ENCODE measurements at places on chromosomes 2 and 18.
A peak's percentile ranks its signal among the peaks of the same experiment; 100 is the strongest.

GRCh38 chr2:228469721-228470120 lies 288.2 kb upstream of the SPHKAP start:
- no peak for DNase-seq

DNA sequence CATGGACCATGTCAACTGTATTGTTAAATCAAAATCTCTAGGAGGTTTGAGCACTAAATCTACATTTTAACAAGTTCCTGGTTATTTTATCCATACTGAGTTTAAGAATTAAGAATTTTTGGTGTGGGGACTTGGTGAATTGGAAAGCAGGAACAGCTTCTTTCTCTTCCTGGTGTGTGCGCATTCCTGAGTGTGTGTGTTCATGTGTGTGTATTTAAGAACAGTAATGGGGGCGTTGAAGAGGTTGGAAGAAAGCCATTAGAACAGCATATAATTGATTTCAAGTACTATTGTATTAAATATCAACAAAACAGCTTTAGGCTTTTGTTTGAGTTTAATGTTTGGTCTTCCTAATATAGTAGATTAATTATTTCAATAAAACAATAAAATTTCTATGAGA lies 801.3 kb upstream of the ID2 start:
- peak; percentile 23 for DNase-seq

DNA sequence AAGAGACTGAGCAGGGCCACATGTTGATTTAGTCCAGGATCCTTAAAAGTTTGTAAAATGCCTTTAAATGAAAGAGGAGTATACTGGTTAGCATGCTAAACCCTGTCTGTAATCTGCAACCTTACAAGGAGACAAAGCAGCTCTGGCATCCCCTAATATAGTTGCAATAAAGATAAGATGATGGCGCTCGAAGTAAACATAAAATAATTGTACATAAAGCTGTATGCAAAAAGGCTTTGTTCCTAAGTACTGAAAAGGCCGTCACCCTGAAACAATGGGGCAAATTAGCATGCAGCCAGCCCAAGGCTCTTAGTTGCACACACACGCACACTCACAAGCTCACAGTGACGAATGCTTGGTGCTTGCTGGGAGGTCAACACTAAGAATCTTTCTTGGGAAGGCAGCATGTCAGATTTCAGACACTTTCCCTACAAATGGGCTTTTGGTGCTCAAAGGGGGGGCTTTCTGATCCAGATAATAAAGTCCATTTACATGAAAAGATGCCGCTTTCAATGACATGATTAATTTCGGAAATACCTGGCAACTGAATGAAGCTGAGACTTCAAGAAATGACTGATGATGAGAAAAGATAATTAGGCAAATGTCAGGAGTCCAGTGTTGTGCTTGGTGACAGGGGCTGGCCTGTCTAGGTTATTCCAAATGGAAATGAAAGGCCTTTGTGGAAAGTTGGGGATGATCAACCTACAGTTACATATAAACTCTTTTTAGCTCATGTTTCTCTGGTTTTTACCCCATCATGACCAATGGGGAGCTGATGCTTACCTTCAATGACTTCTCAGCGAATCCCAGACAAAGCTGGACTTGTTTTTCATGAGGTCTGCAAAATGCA lies 370.3 kb downstream of the MEIS1 start:
- no peak for DNase-seq

DNA sequence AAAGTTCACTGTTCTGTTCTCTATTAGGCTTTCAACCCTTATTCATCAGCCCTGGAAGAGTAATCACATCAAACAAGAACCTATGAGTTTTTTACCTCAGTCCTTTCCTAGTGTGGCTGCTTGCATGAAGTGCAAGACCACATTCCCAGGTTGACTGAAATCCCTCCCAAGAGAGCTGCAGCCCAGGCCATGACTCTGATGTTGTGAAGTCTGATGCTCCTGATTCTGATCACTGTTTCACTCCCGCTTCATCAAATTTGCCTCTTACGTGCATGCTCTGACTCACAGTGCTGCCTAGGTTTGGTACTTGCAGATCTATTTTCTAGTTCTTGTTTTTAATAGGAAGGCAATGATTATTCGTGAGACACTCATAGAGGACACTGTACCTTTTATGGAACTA lies 58.2 kb upstream of the DSEL start:
- DNase-seq = peak; percentile 80

DNA sequence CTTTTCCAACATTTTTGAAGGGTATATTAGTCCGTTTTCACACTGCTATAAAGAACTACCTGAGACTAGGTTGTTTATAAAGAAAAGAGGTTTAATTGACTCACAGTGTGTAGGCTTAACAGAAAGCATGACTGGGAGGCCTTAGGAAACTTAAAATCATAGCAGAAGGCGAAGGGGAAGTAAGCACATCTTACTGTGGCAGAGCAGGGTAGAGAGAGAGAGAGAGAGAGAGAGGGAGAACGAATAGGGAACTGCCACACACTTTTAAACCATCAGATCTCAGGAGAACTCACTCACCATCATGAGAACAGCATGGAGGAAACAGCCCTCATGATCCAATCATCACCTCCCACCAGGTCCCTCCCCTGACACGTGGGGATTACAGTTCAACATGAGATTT lies 420.3 kb downstream of the SOCS6 start:
- DNase-seq = no peak

DNA sequence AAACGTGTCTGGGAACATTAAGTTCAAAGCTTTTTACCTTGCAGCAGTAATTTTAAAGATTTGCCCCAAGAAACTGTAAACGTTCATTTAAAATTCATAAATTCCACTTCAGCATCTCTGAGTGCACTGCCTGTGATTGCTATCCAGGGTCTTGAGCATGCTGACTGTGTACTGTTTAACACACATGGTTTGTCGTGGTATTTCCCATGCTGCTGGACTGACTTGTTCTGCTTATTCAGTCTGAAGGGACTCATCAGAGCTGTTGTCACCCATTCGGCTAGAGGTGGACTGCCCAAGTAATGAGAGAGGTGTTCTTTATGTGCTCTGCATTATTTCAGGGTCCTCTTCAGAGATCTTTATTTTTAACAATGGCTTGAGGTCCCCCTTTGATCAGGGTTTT lies 53.1 kb downstream of the RHBDD1 start:
- DNase-seq = no peak

DNA sequence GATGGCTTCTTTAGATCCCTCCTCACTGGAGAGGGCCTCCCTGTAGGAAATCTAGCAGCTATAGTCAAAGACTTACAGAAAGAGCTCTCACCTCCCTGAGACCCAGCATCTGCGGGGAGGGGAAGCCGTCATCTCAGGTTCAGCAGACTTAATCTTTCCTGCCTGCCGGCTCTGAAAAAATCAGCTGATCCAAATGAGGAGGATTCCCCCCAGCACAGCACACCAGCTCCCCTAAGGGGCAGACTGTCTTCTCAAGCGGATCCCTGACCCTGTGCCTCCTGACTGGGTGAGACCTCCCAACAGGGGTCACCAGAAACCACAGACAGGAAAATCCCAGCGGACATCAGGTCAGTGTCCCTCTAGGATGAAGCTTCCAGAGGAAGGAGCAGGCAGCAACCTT lies 601.9 kb downstream of the CNTNAP5 start:
- no peak for DNase-seq

GRCh38 chr2:144004742-144005141 lies 515.2 kb downstream of the ZEB2 start:
- DNase-seq = no peak

GRCh38 chr18:47801817-47802216 lies 128.6 kb downstream of the SMAD2 start:
- DNase-seq = no peak

DNA sequence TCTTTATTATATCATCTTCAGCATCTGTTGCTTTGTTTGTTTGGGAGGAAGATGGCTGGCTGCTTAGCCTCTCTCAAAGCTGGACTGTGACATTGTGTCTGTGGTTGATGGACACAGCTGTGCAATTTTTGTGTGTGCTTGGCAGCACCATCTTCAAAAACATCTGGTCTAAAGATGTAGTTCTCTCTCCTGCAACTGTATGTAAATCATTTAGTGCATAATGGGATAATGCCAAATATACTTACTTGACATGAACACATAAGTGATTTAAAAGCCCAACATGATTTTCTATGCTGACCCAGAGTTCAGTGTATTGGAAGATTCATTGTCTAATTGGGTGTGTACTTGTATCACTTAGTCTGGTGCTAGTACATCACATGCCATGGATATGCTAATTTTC lies 112.2 kb downstream of the MAP4K4 start:
- DNase-seq = no peak

Data from NCI-H748 treated with DMSO at 0.1 percent for 48 hours (cell line).